ENCODE measurements at places on chromosomes 16 and 17.

- no peak for DNase-seq
Observed at GRCh38 chr16:85213926-85214675, 101.8 kb upstream of the CIBAR2 start.

DNA sequence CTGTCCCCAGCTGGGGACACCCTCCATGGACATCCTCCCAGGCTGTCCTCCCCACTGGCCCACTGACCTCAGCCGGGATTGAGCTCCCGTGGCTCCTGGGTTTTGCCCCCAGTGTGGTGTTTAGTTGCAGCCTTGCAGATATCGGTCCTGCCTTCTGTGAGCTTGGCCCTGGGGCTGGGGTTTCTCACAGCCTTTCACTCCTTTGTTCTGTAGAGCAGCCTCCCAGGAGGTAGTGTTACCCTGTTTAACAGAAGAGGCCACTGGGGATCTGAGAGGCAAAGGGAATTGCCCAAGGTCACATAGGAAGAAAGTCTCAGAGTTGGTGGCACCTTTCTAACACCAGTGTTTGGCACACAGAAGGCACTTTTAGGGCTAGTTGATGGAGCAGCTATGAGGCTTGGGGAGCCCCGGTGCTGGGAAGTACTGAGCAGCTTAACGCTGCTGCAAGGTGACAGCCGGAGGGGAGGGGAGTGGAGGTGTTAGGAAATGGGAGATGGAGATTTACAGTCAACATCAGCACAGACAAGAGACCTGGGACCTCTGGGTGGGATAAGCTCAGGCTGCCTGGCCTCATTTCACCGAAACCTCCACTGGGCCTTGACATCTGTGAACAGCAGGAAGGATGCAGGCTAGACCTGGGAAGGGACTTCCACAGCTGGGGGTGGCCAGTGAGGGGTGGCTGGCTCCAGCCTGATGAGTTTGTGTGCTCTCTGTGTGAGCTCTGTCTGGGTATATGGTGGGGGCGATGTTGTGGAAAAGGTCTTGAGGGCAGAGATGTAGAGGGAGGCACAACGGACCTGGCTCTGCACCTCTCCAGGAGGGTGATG is 26.1 kb downstream of the CACNA1G start:
- DNase-seq = no peak

- no peak for DNase-seq
Observed at GRCh38 chr17:36529121-36529520, 5.5 kb downstream of the MYO19 start.

DNA sequence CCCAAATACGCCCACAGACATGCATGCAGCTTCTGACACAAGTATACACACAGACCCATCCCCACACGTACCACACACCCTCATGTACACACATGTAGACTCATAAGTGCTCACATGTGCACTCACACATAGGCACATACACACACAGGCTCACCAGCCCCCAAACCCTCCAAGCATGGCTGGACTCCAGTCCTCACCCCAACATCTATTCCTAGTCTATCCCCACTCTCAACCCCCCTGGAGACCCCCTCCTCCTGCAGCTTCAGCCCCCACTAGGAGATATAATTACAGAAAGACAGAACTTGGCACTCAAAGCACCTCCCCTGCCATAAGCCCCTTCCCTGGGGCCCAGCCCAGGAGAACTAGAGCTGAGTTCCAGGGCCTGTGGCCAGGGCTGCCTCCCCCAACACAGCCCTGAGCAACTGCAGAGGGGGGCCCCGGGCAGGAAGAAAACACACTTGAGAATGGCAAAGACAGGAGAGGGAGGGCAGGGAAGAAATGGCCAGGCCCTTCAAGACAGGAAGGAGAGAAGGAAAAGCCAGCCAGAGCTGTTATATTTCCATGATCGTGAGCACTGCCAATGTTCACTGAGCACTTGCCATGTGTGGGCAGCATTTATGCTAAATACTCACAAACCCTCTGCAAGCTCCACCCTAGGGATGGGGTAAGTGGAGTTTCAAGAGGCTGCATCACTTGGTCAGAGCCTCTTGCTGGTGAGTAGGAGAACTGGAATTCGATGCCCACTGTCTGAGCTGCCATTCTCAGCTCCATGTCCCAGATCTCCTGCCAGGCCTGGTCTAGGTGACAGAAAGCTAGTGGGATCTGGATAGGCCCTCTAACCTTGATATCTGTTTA is 224.5 kb downstream of the ZNF423 start:
- no peak for DNase-seq

- no peak for DNase-seq
Observed at GRCh38 chr16:72107371-72107770, 13.7 kb downstream of the DHX38 start.

Data from NCI-H146 (cell line).